GM04504 (cell line): ENCODE measurements at places on chromosomes 2 and 18.

DNA sequence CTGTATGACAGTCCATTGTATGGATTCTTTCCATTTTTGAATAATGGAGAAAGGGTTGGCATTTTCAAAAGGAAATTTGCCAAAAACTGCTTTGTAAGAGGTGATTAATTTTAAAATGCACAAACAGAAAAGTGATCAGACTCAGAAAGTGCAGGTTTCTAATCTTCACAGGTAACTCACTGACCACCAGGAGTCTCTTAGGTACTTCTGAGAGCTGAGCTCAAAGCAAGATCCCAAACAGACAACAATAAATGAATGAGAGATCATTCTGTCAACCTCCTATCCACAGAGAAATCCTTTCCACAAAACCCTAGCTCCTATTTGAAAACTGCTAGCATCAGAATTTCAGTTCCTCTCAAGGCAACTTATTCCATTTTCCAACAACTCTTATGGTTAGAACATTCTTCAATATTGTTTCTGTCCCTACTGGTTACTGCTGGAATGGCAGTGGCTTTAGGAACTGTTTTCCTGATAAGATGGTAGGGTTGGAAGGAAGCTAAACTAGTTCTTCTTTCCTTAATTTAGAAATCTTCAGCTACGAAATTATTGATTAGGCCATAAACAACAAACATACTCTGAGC is 20.6 kb upstream of the HAAO start:
- DNase-seq: no peak

- DNase-seq: no peak
Observed at GRCh38 chr2:11521775-11522174, 12.1 kb upstream of the GREB1 start.

DNA sequence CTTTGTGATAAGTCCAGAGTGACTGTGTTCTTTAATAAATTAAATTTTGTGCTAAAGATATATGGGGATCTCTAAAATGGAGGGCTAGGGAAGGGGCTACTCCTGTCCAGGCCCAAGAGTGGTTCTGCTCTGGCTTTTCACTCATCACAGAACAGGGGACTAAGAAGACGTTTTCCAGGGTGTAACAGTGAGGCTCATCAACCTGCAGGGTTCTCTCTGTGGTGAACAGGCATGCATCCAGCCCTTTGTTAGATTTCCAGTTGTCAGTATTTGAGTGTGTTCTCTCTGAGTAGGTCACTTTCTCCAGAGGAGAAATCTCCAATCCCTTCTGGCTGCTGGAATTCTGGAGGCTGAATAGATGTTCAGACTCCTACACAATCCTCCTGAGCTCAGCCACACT is 408.9 kb downstream of the PLCL1 start:
- DNase-seq: no peak

GRCh38 chr18:68439642-68440041 is 275.3 kb downstream of the TMX3 start:
- DNase-seq: no peak

DNA sequence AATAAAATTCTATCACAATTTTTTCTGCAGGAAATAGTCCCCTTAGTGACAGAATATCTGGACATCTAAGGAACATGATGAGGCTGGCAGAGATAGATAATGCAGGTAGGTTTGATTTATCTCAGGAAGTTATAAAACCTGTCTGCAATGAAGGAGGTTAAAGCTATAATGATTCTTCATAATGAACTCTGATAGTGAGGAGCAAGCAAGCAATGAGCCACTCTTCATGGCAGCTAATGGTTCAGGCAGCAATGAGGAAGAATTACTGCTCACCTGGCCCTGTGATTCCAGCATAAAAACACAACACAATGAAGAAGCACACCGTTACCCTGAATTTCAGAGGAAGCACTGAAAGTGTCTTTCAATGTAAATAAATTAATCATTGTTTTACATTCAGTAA is 599.6 kb upstream of the PKDCC start:
- DNase-seq: no peak

DNA sequence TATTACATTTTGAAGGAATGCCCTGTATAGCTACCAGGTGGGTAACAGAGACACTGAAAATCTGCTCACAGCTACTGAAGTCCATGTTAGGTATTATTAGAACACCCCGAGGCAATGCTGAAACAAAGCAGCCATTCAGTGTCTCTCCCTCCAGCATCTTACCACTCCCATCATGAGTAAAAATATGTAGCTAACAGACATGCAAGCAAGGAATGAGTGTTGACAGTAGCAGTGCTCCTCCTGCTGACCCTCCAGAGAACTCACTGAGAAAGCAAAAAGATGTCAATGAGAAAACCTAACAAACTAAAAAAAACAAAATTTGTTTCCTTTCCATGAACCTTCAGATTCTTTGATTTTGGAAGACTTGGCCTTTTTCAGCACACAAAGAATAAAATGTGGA is 393.9 kb downstream of the LRRTM1 start:
- no peak for DNase-seq

DNA sequence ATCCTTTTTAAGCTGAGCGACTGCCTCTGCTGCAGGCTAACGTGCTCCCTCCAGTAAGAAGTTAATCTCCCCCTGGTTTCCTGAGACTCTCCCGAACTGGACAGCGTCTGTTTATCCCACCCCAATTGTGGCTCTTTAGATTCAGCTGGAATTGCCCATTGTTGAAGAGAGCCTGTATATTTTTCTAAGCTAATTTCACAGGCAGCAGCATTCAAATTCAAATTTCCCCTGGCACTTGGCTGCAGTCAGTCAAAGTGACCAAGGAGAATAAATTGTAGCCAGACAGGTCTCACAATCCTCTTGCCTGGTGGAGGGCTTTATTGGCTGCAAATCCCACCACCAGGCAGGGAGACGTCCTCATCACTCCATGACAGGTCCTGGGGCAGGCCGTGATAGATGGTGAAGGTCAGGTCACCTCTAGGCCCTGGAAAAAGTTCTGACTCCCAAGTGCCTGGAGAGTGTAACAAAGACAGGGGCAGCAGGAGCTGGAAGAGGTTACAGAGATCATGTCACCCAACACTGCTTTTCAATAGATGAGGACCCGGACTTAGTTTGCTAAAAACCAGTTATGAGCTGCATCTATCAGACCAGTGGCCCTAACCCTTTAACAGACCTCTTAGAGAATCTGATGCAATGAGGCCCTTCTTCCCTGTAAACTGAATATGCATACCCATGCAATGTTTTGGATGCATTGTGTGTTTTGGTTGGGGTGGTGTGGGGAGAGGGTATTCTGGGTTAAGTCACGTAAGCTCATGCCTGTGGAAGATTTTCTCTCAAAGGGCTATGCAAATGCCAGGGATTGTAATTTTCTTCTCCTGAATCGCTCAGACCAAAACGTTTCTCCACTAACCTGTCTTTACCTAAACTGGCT is 32.3 kb upstream of the C18orf32 start:
- no peak for DNase-seq
